ENCODE measurements at places on chromosomes 6 and 20.

GRCh38 chr6:34128045-34128444 is 17.8 kb downstream of the GRM4 start:
- no peak for DNase-seq

- DNase-seq = no peak
These were observed 61.0 kb downstream of the EDN3 start for GRCh38 chr20:59361411-59361810.

- DNase-seq = no peak
These were observed 508.4 kb downstream of the PKHD1 start for GRCh38 chr6:51578994-51579393.

DNA sequence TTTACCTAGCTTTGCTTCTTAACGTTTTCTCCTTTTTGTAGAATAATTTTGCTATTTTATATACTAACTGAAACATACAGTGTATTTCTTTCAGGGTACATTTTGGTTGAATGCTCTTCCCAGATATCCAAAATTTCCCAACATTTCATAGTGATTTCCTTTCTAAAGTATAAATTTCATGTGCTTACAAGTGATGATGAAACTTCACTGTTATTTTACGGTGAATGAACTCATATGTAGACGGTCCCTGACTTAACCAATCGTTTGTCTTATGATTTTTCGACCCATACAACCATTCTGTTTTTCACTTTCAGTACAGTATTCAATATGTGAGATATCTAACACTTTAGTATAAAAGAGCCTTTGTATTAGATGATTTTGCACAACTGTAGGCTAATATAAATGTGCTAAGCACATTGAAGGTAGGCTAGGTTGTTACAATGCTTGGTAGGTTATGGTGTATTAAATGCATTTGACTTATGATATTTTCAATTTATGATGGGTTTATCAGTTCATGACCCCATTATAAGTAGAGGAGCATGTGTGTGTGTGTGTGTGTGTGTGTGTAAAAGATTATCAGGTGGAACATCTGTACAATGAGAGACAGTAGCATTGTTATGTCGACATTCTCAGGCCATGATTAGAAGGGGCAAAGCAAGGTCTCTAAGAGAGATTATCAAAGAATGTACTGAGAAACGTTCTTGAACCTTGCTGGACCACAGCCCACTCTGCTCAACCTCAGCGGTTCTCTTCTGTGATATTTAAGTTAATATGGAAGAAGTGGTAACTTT is 20.9 kb downstream of the HIVEP1 start:
- DNase-seq = no peak

DNA sequence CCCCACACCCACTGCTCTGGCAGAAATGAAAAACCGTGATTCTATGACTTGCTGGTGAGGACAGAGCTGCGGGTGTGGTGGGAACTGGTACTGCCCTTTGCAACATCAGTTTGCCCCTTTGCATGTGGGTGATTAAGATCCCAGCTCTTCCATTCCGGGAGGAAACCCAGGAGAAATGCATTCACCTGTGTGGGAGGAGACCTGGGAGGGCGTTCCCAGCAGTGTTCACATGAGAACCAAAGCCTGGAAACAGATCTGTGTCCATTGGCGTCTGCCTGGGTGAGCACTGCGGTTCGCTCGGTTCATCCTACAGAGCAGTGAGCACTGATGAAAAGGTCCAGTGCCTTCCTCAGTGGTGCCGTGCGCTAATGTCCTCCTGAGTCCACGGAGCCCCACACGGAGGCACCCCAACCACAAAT is 89.7 kb downstream of the SMOC2 start:
- DNase-seq = no peak

GRCh38 chr6:168485818-168486217 is 44.8 kb downstream of the SMOC2 start:
- no peak for DNase-seq

- no peak for DNase-seq
These were observed 147.4 kb downstream of the ALDH8A1 start for GRCh38 chr6:134802426-134803058.

DNA sequence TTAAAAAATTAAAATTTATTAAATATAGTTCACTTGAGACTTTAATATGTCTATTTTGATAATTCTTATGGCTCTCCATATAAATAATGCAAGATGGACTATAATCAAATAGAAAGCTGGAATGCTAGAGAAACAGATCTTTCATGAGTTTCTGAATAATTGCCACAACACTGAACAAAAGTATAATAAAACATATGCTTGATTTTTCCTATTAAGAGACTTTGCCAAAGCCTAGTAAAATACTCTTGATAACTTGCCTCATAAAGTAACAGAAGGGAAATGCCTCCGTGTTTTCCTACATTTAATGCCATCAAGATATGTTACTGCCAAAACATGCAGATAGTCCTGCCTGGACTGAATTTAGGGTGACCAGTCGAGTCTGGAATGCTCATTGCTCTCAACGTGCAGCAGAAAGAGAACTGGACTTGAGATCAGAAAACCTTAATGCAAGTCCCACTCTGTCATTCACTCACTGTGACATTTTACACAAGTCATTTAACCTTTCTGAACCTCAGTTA is 153.2 kb downstream of the AIG1 start:
- no peak for DNase-seq

- no peak for DNase-seq
These were observed 25.1 kb downstream of the FKBP5 start for GRCh38 chr6:35663447-35664235.

GRCh38 chr6:144624246-144624645 is 339.1 kb downstream of the UTRN start:
- DNase-seq = no peak

- DNase-seq = no peak
These were observed 111.3 kb upstream of the FOXQ1 start for GRCh38 chr6:1200409-1201101.

GRCh38 chr6:156808287-156808686 is 31.1 kb downstream of the ARID1B start:
- DNase-seq = peak; percentile 19

DNA sequence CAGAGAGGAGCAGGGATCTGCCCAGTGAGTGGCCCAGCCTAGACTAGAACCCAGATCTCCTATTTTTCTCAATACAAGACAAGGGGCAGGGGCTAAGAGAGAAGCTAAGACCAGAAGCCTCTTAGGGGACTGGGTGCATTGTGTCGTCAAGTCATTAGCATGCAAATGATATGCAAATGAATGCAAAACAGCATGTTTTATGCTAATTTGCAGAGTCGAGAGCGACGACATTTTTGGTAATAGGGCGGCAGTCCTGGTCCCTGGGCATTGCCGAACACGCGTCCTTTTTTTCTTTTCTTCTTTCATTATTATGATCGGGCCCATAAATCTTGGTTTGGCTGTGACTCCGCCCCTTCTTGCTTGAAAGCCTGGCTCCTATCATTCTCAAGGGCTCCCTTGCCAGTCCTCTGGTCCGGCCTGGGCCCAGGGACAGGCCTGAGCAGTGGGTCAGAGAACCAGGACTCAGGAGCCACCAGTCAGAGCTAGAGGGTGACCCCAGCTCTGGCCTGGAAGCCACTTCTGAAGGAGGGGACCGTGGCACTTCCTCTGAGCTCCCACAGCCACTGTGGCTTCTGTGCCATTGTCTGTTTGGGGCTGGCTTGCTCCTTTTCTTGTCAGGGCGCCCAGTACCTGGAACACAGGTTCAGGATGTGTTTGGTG is 32.0 kb upstream of the SCRT2 start:
- DNase-seq = no peak
